HepG2 (cell line): ENCODE measurements at places on chromosomes 7 and 10. TPM values are rescaled to one million over a fixed set of nuclear protein-coding genes. Genes with fewer than 3 reads are reported as not detected.

GRID2IP gene
- 0.03 TPM in 1 of 2 replicates, not detected in the other for polyA plus RNA-seq

UNC5B gene
- 0.07 and 0.13 TPM in 2 replicates for polyA plus RNA-seq

LMBR1 gene
- polyA plus RNA-seq, result 18.7 and 20.9 TPM in 2 replicates

AS3MT gene
- 8.3 and 8.7 TPM in 2 replicates for polyA plus RNA-seq

ZNF727 gene
- polyA plus RNA-seq, result not detected in 2 replicates

CRYGN gene
- 0.11 TPM in 1 of 2 replicates, not detected in the other for polyA plus RNA-seq

TMEM273 gene
- not detected in 2 replicates for polyA plus RNA-seq

SLC25A40 gene
- 10.0 and 12.9 TPM in 2 replicates for polyA plus RNA-seq

PIK3AP1 gene
- polyA plus RNA-seq, result 3.6 and 4.6 TPM in 2 replicates

PSMG3 gene
- polyA plus RNA-seq, result 29.3 and 29.6 TPM in 2 replicates

TRIL gene
- polyA plus RNA-seq, result 0.18 and 0.26 TPM in 2 replicates

ENTPD1 gene
- 0.03 and 0.07 TPM in 2 replicates for polyA plus RNA-seq

SPDYE6 gene
- not detected in 2 replicates for polyA plus RNA-seq

RBM20 gene
- polyA plus RNA-seq, result 0.16 and 0.22 TPM in 2 replicates

LIPA gene
- polyA plus RNA-seq, result 54.4 and 57.1 TPM in 2 replicates

CYP26C1 gene
- polyA plus RNA-seq, result not detected in 2 replicates

NRG3 gene
- not detected in 2 replicates for polyA plus RNA-seq

MTERF1 gene
- 5.5 and 5.8 TPM in 2 replicates for polyA plus RNA-seq

GOLGA7B gene
- polyA plus RNA-seq, result not detected in 2 replicates

ANLN gene
- 13.3 and 20.0 TPM in 2 replicates for polyA plus RNA-seq

GPR85 gene
- not detected in 2 replicates for polyA plus RNA-seq

C7orf57 gene
- not detected in 2 replicates for polyA plus RNA-seq

FIGNL1 gene
- 4.0 and 6.3 TPM in 2 replicates for polyA plus RNA-seq

MMD2 gene
- polyA plus RNA-seq, result not detected in 2 replicates

BHLHA15 gene
- polyA plus RNA-seq, result 1.9 and 2.3 TPM in 2 replicates

MAPK8 gene
- polyA plus RNA-seq, result 28.9 and 41.6 TPM in 2 replicates

KBTBD2 gene
- 20.1 and 24.0 TPM in 2 replicates for polyA plus RNA-seq

GCK gene
- not detected in 2 replicates for polyA plus RNA-seq

GTF2IRD1 gene
- 26.7 and 28.2 TPM in 2 replicates for polyA plus RNA-seq

STEAP4 gene
- polyA plus RNA-seq, result not detected in 2 replicates

TACC2 gene
- polyA plus RNA-seq, result 15.3 and 16.0 TPM in 2 replicates

OR2A42 gene
- polyA plus RNA-seq, result not detected in 2 replicates

SHH gene
- polyA plus RNA-seq, result 3.4 and 4.9 TPM in 2 replicates

GPR26 gene
- not detected in 2 replicates for polyA plus RNA-seq

POLD2 gene
- 86.7 and 95.1 TPM in 2 replicates for polyA plus RNA-seq

OR9A2 gene
- polyA plus RNA-seq, result not detected in 2 replicates

SLC26A5 gene
- polyA plus RNA-seq, result 0.04 and 0.08 TPM in 2 replicates

PAPOLB gene
- not detected in 2 replicates for polyA plus RNA-seq

TMEM236 gene
- 0.08 and 0.09 TPM in 2 replicates for polyA plus RNA-seq

EBLN1 gene
- polyA plus RNA-seq, result not detected in 2 replicates

TLX1 gene
- polyA plus RNA-seq, result 0.20 and 0.26 TPM in 2 replicates
